ENCODE measurements at places on chromosomes 7 and 10.
A peak's percentile ranks its signal among the peaks of the same experiment; 100 is the strongest.

- DNase-seq: no peak
These were observed 37.1 kb upstream of the COMTD1 start for GRCh38 chr10:75272896-75273295.

DNA sequence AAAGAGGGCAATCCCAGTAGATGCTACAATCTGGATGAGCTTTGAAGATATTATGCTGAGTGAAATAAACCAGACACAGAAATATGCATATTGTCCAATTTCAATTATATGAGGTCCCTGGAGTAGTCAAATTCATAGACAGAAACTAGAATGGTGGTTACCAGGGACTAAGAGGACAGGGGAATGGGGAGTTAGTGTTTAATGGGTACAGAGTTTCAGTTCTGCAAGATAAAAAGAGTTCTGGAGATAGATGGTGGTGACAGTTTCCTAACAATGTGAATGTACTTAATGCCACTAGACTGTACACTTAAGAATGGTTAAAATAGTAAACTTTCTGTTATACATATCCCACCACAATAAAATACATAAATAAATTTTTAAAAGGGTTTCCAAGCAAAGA lies 236.6 kb downstream of the ELMO1 start:
- DNase-seq: no peak

- DNase-seq: peak; percentile 55
These were observed 1.9 kb downstream of the ARID5B start for GRCh38 chr10:61903221-61903927.

GRCh38 chr7:1534330-1535099 lies 4.0 kb downstream of the MAFK start:
- no peak for DNase-seq

GRCh38 chr10:120253131-120253530 lies 203.9 kb upstream of the PLPP4 start:
- DNase-seq: no peak

DNA sequence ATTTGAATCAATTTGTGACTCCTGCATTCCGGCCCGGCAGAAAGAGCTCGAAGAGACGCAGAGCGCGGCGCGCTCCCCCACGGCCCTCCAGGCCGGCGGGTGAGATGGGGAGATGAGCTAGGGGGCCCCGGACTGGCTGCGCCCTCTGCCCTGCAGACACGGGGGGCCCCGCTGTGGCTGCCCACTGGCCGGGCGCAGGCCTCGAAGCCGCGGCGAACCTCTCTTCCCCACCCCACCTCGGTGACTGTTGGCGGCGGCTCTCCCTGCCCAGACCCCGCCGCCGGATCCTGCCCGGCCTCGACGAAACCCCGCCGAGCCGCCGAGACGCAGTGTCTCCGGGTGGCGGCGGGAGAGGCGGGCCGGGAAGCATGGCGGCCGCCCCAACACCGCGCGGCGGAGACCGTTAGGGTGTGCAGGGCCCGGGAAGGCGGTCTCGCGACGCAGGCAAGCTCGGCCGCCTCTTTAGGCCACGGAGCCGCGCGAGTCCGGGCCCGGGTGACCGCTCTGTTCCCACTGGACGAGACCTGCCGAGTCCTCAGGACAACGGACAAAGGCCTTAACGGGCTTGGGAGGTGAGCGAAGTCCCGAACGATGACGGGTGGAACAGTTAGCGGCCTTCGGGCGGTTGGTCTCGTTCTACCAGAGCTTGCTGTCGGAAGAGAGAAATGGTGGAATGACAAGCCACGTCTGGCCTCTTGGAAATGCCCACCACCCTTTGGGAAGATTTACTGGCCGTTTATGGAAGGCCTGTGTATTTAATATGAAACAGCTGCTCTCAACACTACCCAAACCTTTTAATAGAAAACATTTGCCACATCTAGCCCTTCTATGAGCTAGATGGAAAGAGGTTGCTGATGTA lies 24.3 kb downstream of the NUP42 start:
- DNase-seq: no peak

GRCh38 chr10:122117475-122117874 lies 128.5 kb downstream of the TACC2 start:
- no peak for DNase-seq

- DNase-seq: no peak
These were observed 49.7 kb downstream of the INPP5F start for GRCh38 chr10:119775529-119775928.

DNA sequence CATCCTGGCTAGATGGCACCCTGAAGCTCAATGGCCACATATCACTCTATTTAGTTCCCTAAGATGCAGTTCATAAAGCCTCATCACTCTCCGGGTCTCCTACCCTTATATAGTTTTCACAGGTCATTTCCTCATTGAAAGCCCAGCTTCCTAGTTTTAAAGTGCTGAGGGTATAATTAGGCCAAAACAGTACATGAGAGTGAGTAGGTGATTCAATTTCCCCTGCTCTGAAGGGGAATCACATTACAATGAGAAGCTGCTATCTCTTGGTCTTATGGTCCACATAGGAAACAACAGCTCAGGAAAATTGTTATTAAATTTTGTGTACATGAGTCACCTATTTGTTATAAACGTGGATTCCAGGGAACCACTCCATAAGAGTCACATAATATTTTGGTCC lies 162.0 kb downstream of the SEMA3E start:
- DNase-seq: no peak

GRCh38 chr7:69659983-69660382 lies 61.7 kb downstream of the AUTS2 start:
- DNase-seq: no peak

- DNase-seq: peak; percentile 26
These were observed 143.3 kb upstream of the KAT6B start for GRCh38 chr10:74683067-74683466.

GRCh38 chr7:69367780-69368179 lies 230.5 kb upstream of the AUTS2 start:
- no peak for DNase-seq

DNA sequence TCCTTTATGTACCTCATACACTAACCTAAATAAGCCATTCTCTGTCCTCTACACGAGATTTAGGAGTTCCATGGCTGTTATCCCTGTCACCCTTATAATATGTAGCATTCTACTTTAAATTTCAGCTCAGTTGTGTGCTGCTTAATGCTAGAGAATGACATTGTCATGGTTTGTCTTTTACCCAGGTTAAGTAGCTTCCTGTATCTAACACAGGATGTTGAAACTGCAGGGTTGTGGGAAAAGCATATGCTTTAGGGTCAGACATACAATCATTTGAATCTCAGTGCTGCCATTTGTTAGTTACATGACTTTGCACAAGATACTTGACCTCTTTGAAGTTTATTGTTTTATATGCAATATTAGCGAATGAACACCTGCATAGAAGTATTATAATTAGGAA lies 235.1 kb upstream of the CACNA2D1 start:
- DNase-seq: no peak

DNA sequence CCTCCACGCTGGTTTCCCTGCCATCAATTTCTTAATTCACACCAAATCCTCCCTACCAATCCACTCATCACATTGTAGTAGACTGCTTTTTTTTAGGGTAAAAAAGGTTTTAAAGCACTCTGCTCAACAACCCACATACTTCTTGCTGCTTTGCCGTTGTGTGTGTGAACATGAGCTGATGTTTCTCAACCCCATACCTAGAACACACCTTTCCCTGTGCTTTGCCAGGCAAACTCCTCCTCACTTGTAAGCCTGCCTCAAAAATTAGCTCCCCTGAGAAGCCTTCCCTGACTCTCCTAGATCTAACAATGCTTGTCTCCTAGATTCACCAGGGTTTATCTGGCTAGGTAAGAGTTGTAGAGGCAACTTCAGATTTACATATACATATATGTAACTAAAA lies 119.0 kb upstream of the FAM133B start:
- DNase-seq: no peak

- no peak for DNase-seq
These were observed 95.4 kb upstream of the AFAP1L2 start for GRCh38 chr10:114499630-114500190.

DNA sequence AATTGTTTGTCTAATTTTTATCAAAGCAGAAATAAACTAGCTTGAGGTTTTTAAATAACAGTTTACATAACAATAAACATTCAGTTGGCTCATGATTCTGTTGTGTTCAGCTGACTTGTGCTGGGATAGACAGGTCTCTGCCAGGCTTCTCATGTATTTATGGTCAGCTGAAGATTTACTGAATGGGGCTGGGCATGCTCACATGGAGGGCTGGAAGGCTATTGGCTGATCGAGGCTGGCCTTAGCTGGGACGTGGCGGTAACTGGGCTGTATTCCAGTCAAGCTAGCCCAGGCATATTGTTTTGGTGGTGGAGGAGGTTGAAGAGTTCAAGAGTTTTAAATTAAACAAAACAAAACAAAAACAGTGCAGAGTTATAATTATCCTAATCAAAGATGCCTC lies 251.0 kb upstream of the MTPN start:
- DNase-seq: no peak

- no peak for DNase-seq
These were observed 176.3 kb downstream of the CYP26A1 start for GRCh38 chr10:93250010-93250409.

GRCh38 chr10:59245686-59246085 lies 69.2 kb downstream of the PHYHIPL start:
- no peak for DNase-seq

GRCh38 chr7:143042159-143042789 lies 9.9 kb upstream of the OR6V1 start:
- no peak for DNase-seq

DNA sequence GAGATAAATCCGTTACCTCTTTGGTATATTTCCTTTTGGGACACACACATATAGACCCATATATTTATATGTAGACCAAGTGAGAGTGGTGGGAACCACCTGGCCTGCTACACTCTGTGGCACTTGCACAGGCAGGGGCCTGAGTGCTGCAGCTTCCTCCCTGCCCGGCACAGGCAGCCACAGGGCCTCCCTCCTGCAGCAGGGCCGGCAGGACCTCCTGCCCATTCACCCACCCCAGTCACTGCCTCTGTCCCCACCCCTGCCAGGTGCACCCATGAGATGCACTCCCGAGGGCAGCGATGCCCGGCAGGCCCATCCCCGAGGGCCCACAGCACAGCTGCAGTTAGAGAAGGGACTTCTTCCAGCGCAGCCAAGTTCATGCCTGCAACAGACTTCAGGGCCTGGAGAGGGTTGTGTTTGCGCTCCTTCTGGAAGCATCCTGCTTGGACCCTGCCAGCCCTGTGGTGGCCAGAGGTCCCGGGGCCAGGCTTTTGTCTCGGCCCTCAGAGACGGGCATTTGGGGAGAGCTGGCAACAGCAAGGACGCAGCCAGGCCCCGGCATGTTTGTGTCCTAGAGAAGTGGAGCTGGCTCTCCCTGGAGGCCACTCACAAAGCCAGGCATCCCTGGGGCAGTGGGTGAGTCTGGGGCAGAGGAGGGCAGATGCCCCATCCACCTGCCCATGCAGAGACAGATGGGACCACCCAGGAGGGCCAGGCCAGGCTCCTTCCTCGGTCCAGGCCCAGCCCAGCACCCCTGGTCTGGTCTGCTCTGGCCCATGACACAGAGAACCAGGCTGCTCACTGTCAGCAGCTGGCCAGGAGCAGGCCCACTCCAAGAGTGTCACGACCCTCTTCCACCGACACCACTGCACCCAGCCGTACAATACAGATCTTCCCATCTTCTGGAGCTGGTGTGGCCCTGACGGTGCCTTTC lies 41.4 kb downstream of the PWWP2B start:
- no peak for DNase-seq

DNA sequence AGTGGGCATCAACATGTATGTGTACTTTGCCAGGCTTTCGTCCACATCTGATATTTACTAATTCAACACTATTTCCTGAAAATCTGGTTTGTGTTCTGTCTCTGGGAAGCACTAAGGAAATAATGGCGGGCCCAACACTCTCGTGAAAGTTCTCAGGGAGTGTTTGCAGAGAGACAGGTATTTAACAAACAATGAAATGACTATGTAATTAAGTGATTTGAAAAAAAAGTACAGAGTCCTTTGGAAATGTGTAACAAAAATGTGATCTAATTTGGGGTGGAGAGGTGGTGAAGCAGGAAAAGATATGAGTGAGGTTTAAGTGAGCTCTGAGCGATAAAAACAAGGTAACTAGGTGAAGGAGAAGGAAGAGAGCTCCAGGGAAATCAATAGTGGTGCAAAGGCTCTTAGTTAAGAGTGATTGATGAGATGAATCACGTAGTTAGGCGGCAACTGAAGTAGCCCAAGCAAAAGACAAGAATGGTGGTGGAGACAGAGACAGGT lies 95.3 kb upstream of the DNAJB12 start:
- no peak for DNase-seq

DNA sequence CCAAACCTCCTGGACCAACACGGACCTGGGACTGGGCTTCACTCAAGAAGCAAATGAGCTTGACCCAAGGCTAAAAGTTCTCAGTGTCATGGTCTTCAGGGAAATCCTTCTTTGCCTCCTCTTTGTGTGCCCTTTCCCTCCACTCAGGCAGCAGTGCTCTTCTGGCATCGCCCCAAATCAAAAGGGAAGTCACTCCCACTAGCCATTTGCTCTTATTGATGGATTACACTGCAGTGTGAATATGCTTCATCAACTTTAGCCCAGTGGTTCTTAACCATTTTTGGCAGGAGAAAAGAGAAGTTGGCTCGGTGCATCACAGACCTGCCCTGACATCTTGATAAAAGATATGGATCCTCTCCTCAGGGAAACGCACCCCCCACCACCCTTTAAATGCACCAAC lies 19.2 kb upstream of the IKZF1 start:
- no peak for DNase-seq

GRCh38 chr7:131970602-131971001 lies 414.2 kb upstream of the PODXL start:
- no peak for DNase-seq

GRCh38 chr10:133440633-133441285 lies 13.0 kb upstream of the SCART1 start:
- DNase-seq: no peak

DNA sequence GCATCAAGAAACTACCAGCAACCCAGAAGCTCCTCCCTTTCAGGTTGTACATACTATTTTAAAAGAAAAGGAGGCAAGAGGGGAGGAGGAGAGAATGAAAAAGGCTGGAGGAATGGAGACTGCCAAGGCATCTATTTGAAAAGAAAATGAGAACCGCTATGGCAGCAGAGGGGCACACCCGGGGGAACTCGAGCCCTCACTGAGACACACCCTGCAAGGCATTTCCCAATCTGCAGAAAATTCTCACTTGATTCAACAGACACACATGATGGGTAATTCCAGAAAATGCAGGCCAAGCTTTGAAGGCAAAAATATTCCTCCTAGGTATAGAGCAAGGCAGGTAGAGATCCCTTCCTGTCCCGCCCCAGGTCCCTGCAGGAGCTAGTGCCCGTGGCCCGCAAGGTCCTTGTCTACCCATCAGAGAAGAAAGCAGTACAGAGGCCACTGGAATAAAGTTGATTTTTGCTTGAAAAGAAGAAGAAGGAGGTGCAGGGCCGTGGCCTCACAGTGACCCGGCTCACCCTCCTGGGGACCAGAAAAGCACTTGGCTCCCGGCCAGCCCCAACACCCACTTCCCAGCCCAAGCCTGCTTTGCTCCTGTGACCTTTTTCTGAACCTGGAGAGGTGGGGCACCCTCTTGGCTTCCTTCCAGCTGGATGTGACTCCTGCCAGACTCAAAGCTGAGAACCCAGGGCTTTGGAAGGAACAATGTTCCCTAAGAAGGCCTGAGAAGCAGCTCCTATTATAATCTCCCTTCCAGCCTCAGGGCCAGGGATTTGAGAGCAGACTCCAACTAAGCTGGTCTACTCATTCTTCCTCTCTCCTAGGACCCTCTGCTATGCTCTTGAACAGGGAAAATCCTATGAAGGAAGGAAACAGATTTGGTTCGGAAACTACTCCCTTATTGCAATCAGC lies 6.2 kb upstream of the PIK3CG start:
- no peak for DNase-seq

Data from fibroblast of the conjunctiva (primary cell).